ENCODE measurements at places on chromosomes 2 and 18.
A peak's percentile ranks its signal among the peaks of the same experiment; 100 is the strongest.

DNA sequence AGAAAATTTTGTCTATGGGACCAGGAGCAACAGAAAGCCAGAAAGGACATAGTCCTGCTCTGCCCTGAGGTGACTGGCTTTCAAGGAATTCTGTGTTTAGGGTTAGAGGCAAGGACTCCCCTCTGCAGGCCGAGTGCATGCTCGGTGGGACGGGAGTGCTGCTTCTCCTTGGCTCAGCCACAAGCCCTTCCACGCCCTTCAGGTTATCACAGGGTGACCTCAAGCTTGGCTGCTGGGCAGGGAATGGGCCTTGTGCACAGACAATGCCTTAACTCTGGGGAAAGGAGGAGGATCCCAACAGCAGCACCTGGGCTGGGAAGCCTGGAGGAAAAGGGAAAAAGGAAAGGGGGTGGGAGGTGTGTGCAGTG lies 32.8 kb downstream of the FAM178B start:
- DNase-seq, result no peak

- no peak for DNase-seq
These were observed 145.9 kb downstream of the ZBTB7C start for GRCh38 chr18:48263192-48263853.

DNA sequence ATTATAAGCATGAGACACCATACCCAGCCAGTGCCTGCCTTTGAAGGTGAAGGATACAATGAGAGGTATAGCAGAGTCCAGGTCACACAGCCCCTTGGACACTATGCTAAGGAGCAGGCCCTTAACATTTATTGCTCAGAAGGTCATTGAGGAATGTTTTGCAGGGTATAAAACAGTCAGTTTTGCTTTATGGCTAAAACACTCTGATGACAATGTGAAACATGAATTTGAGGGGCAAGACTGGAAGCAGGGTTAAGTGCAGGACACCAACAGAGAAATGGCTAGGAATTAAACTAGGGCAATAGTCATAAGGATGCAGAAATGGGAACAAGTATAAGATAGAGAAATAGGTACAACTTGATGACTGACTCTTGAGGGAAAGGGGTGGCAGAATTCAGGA lies 141.1 kb downstream of the METTL4 start:
- no peak for DNase-seq

GRCh38 chr2:26904839-26905238 lies 56.9 kb downstream of the DPYSL5 start:
- DNase-seq, result no peak

GRCh38 chr2:72809095-72809494 lies 16.7 kb downstream of the EXOC6B start:
- no peak for DNase-seq

DNA sequence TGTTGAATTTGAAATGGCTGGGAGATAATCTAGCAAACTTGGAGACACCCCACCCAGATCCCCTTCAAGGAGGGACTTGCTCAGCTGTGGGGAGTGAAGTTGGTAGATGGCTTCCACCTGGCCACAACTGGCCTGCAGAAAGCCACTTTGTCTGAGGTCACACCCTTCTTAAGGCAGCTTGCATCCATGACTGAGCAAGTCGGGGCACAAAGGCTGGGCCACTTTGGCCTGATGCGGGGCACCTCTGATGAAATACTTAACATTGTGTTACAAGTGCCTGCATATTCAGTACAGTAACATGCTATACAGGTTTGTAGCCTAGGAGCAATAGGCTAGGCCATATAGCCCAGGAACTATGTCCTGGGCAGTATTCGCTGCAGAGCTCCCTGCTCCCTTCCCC lies 13.4 kb upstream of the RPL37A start:
- no peak for DNase-seq

DNA sequence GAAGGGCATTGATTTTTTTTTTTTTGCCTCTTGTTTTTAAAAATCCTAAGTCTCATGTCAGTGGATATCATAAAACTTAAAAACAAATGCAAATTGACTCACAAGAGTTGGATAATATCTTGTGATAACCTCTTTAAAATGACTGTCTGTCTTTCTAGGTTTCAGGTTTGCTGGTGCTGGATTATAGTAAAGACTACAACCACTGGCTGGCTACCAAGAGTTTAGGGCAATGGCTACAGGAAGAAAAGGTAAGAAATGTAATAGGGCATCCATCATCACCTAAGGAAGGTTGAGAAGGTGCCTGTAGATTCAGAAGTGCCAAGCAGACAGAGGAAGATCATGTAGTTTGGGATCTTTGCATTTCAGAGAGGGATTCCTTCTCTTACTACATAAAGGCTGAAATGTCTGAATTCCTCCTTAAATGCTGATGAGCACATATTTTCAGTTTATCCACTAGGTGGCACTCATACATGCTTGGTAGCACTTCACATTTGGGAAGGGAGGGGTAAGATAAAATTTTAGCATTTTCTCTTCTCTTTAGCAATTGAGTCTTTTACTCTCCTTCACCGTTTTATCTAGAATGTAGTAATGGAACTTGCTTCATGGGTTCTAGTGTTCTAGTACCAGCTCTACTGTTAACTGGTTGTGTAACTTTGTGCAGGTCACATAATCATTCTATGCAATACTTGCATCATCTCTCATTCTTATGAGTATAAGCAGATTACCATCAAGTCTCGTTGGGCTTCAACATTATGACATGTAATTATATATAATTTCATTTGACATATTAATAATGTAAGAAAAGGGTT lies 21.1 kb downstream of the CPS1 start:
- DNase-seq, result no peak

DNA sequence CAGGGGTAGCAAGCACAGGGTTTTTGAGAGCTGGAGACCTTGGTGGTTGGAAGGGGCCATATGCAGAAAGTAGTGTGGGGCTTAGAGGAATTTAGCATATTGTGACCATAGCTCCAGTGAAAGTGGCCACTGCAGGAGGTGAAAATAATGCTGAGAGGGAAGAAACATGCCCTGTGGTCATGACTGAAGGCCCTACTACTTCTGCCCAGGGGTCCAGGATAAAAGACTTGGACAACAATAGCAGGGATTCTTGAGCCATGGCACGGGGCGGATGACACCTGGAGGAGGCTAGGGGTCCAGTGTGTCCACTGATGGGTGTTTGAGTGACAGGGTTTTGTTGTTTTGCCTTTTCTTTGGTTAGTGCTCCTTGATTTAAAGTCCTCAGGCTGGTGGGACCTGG lies 694.6 kb downstream of the CPS1 start:
- no peak for DNase-seq

DNA sequence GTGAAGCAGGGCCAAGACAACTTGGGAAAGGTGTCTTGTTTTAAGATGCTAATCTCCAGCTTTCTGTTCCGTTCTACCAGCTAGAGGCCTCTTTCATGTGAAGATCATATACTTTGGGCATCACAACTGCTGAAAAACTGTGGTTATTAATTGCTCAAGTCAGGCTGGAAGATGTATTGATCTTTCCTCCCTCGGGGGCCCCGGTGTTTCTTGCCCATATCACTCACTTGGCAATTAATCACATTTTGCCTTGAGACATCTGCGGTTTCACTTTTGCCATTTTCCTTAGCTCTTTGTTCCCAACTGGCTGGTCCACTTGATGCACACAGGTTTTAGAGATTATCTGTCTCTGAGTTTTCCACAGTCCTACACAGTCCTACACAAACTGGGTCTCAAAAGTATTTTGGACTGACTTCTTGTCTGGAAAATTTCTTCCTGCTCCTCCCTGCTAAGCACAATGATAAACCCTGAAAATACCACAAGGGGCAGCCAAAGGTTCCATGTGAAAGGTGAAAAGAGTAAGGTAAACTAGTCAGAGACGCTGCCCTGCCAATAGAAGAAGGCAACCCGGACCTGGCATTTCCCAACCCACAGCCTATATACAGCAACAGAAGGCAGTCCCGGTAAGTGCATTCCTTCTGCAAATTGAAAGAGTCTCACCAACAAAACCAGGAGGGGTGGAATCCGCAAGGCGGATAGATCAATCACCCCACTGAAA lies 181.0 kb downstream of the AFF3 start:
- DNase-seq, result no peak

DNA sequence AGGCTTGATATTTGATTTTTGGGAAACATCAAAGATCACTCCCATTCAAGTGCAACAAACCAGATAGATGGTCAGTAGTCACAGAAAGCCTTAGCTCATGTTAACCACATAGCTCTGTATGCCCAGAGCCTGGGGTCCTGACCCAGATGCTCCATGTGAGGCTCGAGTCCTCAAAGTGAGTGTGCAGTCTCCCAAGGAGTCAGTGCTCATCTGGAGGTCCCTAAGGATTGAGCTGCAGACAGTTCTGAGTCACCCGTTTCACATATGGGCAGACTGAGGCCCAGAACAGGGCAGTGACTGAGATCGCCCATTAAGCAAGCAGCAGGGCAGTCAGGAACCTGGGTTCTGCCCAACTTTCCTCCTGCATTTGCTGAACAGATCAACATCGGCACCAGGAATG lies 9.2 kb downstream of the TMEM37 start:
- no peak for DNase-seq

- DNase-seq, result no peak
These were observed 465.0 kb upstream of the TRIB2 start for GRCh38 chr2:12251749-12252148.

GRCh38 chr18:26356045-26356785 lies 130.0 kb downstream of the TAF4B start:
- no peak for DNase-seq

DNA sequence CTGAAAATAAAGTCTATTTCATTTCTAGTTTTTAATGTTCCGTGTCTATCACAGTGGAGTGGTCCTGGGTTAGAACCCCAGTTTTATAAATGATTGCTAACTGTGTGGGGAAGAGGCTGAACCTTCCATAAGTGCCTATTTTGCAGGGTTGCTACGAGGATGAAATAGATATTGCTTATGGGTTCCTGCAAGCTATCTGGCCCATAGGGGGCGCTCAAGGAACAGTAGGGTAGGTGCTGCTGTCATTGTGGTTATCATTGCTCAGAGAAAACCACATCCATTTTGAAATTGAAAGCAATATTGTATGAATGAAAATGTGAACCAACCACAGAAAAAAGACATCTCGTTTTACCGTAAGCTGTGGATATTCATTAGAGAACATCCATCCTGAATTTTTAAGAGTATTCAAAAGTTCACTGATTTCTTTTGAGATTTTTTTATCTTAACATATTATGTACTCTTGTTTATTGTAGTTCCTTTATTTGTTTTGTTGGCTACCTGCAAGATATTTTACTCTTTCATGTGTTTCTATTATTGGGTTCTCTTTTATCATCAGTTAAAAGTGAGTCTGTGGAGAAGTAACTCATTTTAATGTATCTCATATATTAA lies 261.6 kb downstream of the NAPG start:
- DNase-seq, result peak; percentile 93

- no peak for DNase-seq
These were observed 24.3 kb downstream of the CERS6 start for GRCh38 chr2:168480356-168480755.

DNA sequence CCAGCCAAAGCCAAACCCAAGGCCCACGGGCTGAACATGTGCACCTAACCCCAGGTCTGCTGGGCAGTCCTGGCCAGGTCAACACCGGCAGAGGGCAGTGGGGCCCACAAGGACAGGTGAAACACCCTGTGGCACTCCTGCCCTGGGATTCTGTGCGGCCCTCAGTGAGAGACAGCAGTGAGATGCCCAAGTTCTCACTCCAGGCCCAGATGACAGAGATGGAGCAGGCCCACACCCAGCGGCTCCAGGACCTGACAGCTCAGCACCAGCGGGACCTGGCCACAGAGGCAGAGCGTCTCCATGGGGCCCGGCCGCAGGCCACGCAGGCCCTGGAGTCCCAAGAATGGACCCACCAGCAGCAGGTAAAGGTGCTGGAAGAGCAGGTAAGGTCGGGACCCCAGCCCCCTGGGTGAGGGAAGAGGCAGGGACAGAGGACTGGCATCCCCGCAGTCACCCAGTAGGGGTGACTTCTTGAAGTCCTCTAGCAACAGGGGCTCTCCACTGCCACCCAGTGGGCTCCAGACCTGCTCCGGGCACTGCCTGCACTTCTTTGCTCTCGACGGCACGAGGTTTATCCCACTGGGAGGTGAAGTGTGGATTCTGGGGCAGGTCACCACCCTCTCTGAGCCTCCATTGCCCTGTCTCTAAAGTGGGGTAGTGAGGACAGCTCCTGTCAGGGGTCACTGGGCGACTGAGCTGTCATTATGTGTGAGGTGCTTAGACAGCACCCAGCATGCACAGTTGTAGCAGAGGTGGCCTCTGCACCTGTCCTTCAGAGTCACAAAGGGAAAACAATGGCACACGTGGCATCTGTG lies 8.8 kb upstream of the SNED1 start:
- peak; percentile 86 for DNase-seq

DNA sequence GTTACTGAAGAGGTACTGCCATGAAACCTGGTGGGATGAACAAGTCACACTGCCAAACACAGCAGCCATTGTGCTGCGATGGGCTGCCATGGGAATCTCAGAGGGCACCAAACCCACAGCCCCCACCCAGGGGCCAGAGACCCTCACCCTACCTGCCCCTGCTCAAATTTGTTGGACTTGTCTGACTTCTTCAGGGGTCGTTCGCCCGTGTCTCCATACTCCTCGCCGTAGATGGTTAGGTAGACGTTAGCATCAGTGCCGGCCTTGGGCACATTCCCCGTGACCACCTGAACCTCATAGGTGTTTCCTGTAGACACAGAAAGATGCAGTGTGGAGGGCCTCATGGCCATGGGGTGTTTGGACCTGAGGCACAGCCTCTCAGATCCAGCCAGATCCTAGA lies 97.7 kb downstream of the LOXHD1 start:
- peak; percentile 79 for DNase-seq

- no peak for DNase-seq
These were observed 8.1 kb downstream of the ACKR3 start for GRCh38 chr2:236577481-236578410.

GRCh38 chr18:25335676-25336075 lies 16.3 kb downstream of the ZNF521 start:
- no peak for DNase-seq

GRCh38 chr2:134399096-134399495 lies 145.2 kb downstream of the MGAT5 start:
- DNase-seq, result no peak

GRCh38 chr2:231554748-231555545 lies 24.7 kb upstream of the NMUR1 start:
- no peak for DNase-seq

DNA sequence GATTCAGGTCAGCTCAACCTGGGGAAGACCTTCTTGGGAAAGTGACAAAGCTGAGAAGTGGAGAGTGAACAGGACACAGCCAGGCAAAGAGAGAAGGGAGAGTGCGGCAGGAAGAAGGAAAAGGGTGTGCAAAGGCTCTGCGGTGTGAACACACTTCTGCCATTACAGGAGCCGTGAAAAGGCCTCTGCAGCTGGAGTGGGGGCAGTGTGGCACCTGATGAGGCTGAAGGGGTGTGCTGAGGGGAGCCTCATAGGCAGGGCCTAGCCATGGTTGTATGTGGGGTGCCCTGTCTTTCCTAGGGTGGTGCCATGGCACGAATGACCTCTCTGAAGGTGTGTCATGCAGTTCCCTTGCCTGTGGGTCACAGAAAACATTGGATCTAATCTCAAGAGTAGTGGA lies 347.6 kb downstream of the CYRIA start:
- DNase-seq, result no peak

- DNase-seq, result no peak
These were observed 306.1 kb upstream of the CYRIA start for GRCh38 chr2:16971722-16972234.

- DNase-seq, result no peak
These were observed 1097.2 kb downstream of the TDRD15 start for GRCh38 chr2:22221006-22221405.
